ENCODE measurements at places on chromosomes 5 and 9.

DNA sequence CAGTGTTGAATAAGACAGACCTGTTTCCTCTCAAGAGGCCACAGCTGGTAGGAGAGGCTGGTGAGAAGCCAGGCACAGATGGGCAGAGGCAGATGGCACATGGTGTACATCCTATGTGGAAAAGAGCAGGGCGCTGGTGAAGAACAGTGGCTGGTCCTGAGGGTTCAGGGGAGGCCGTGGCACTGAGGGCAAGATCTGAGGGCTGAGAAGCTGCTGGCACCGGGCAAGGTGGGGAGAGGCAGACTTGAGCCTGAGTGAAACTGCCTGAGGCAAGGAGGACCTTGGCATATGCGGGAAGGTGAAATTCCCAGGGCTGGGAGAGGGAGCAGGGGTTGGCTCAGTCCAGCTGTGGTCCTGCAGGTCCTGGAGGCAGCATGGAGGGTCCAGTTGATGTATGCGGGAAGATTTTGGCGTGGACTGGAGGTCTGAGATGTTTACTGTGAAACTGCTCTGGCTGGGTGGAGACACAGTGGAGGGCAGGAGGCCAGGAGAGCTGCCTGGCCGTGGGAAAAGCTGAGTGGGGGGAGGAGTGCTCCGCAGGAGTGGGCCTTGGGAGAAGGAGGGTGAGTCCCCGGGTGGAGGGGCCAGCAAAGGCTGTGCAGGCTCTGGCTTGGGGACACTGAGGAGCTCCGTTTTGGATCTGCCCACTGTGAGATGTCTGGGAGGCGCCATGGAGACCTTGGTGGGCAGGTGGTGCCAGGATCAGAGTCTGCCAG is 2.6 kb downstream of the MAN1B1 start:
- no peak for DNase-seq

DNA sequence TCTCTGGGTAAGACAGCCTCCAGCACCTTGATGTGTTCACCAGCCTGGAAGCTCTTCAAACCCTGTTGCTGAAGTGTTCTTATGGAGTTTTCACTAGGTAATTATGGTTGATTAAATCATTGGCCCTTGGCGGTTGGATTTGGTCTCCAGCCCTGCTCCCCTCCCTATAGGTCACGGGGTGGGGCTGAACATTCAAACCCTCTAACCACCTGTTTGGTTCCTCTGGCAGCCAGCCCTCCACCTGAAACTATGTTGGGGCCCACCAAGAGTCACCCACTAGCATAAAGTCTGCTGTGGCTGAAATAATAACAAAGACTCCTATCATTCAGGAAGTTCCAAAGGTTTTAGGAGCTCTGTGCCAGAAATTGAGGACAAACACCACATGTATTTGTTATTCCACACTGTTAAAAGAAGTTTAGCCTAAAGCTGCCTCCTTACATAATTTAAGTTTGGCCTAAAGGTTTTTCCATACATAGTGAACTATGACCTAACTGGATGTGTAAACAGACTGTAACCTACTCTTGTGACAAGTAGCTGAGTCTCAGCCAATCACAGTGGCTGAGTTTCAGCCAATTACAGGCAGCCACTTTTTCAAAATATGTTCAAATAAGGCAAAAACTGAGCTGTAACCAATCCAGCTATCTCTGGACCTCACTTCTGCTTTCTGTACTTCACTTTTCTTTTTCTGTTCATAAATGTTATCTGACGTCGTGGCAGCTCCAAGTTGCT is 34.8 kb downstream of the TMEM252 start:
- DNase-seq = no peak

GRCh38 chr5:13566871-13567339 is 377.6 kb downstream of the DNAH5 start:
- no peak for DNase-seq

DNA sequence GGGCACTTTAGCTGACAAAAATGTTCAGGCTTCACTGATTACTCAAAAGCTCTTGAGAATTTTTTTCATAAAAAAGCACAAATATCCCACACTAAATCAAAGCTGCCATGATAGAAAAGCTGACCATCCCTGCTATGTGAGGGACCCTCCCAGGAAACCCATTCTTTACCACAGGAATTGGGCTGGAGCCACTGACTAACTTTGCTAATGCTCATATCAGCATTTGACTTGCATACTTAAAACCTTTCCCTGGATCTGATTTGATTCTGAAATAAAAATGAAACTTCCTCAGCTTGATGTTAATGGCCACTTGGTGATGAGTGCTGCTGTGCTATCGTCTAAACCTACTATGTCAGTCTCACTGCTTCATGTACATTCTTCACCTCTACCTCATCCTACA is 243.6 kb downstream of the PRELID2 start:
- no peak for DNase-seq

- DNase-seq = no peak
These were observed 8.8 kb downstream of the TNIP1 start for GRCh38 chr5:151071848-151072629.

- no peak for DNase-seq
These were observed 188.9 kb downstream of the SLIT3 start for GRCh38 chr5:169112016-169112415.

DNA sequence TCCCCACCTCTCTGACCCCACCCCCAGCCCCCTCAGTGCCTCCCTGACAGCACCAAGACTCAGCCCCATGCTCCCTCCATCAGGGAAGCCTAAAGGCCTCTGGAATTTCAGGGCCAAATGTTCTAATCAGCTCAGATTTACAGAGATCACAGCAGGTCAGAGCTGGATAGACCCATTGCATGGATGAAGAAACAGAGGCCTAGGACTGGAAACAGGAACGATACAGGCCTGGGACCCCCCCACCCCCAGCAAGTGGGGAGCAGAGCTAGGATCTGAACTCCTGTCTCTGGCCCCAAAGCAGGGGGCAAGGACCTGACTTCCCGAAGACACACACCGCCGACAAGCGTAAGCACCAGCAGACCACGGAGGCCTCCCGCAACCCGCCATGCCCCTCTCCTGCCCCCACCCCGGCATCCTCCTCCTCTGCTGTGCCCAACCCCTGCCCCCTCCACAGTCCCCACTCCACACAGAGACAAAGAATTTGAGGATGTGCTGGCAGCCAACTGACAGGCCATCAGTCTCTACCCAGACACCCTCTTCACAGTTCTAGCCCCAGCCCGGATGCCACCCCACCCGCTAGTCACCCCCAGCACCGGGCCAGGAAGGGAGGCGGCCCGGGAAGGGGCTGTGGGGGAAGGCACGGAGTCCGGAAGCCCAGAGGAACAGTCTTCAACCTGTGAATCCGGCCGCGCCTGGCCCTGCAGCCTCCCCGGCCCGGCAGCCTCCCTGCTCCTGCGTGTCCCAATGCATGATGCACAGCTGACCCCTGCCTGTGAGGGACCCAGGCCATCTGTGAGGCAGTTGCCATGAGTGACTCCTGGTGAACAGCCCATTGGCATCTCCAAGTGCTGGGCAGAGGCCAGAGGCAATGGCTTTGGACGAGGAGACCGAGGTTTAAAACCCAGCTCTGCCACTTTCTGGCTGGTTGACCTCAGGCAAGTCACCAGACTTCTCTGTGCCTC is 31.3 kb downstream of the NDUFA8 start:
- DNase-seq = peak; percentile 28

DNA sequence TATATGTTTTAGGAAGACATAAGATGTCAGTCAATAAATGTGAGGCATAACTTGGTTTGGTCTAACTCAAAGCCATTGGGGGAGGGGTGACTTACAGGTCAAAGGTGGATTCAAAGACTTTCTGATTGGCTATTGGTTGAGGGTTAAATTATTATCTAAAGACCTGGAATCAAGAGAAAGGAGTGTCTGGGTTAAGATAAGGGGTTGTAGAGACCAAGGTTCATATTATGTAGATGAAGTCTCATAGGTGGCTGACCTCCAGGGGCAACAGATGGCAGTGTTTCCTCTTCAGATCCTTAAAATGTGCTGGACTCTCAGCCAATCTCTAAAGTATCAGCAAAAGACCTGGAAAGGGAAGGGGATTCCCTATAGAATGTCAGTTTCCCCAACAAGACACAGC is 51.3 kb upstream of the MINAR2 start:
- DNase-seq = no peak

DNA sequence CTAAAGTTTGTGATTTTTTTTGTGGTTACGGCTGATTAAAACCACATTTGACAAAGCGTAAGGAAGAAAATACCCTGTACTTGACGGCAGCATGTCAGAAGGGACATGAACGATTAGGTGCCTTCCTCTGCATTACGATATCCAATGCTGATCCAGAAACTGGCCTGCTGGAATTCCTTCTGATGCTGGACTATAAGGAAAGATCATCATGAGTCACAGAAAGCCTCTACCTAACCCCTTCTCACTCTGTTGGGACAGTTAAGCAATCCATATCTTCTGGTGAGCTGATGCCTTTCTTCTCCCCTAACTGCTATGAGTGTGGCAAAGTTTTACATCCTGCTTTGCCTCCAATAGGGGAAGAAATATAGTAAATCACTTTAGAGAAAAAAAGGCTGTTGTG is 78.4 kb upstream of the PAPPA start:
- no peak for DNase-seq

- no peak for DNase-seq
These were observed 168.0 kb upstream of the ZNF618 start for GRCh38 chr9:113707953-113708695.

GRCh38 chr9:124765439-124765835 is 5.7 kb downstream of the NR6A1 start:
- DNase-seq = no peak

GRCh38 chr5:154296525-154297159 is 106.1 kb downstream of the GALNT10 start:
- DNase-seq = no peak

- DNase-seq = no peak
These were observed 39.3 kb downstream of the EPB41L4A start for GRCh38 chr5:112379542-112380325.

DNA sequence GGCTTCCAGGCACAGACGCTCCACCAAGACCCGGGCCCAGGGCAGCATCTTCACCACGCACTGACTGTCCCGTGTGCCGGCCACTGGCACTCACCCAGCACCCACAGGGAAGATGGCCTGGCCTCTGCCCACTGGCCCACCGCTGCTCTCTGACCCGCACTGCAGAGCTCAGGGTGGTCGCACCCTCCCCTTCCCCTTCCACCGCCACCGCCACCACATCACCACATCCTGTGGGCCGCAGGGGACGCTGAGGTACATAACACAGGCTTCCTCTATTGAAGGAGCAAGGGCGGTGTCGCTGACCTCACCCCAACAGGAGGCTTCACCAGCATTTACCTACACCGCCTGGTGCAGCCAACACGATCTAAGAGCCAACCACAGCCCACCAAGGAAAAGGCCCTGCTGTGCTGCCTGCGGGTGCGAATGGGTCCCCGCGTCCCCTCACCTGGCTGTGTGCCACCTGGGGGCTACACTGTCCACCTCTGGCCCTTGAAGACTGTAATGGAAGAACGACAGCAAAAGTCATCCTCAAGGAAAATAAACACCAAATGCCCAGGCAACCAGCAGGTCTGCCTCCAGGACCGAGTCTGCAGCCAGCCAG is 101.8 kb downstream of the CAMSAP1 start:
- no peak for DNase-seq

GRCh38 chr9:86287013-86287412 is 4.7 kb upstream of the ISCA1 start:
- DNase-seq = peak; percentile 25

- DNase-seq = no peak
These were observed 2.9 kb upstream of the ICE1 start for GRCh38 chr5:5419291-5420210.

GRCh38 chr5:116482394-116482793 is 92.2 kb downstream of the SEMA6A start:
- DNase-seq = no peak

DNA sequence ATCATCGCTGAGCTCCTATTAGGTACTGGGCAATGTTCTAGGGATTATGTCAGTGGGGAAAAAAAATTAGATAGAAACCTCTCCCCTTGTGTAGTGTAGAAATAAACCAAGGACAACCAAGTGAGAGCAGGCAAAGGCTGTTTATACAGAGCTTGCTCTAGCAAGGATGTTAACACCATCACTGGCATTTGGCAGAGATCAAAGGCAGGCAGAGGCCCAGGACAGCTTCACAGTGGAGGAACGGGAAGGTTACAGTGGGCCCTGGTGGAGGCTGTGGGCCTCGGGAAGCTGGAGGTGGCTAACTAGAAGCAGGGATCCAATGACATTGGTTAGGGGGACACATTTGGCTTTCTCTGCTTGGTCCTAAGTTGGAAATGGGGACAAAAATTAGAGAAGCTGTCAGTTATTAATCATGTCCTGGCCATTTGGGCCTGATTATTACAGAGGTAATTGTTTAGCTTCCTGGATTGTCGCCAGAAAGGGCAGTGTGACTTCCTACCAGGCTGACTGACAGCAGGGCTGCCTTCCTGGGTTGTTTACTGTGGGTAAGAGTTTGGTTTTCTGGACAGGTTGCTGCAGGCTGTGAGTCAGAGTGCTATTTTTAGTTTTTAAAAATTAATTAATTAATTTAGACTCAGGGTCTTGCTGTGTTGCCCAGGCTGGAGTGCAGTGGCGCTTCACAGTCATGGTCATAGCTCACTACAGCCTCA is 259.3 kb downstream of the ROR2 start:
- DNase-seq = no peak

- DNase-seq = no peak
These were observed 13.5 kb downstream of the EFCAB9 start for GRCh38 chr5:172207511-172207910.

GRCh38 chr5:167008705-167009104 is 1282.7 kb upstream of the WWC1 start:
- no peak for DNase-seq

- no peak for DNase-seq
These were observed 164.4 kb downstream of the FOCAD start for GRCh38 chr9:20848490-20848889.

DNA sequence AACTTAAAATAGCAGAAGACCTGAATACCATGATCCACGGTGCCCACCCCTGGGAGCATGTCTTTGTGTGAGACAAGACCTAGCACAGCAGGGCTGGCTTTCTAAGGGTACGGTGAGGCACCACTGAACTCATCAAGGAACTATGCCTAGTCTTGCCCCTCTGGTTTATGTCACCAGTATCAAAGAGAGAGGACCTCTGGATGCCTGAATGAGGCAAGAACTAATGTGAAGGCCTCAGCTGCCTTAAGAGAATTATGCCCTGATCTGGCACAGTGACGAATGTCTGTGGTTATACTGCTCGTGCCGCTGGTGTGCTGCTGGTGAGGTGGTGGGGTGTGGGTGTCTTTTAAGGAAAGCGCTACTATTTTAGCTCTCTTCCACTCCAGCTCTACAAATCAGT is 23.0 kb downstream of the NREP start:
- DNase-seq = no peak

DNA sequence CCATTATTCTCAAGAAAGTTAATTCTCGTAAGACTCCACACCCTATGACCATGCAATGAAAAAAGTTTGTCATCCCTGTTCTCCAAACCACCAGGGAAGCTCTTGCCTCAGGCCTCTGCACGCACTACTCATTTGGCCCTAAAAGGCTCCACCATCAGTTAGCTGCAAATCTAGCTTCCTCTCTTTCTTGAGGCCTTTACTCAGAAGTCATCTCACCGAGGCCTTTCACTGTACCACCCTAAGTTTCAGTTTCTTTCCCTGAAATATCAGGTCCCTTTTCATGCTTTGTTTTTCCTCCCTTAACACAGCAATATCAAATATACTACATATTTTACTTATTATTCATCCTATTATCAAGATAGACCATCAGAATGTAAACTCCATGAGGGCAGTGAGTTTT is 39.1 kb downstream of the OXCT1 start:
- no peak for DNase-seq

All from CD4-positive, alpha-beta T cell treated with Interleukin-17A for 4 hours (primary cell).